ENCODE measurements at places on chromosomes 1 and 21.

GRCh38 chr1:118984722-118985639 lies 3.2 kb downstream of the TBX15 start:
- DNase-seq = no peak

DNA sequence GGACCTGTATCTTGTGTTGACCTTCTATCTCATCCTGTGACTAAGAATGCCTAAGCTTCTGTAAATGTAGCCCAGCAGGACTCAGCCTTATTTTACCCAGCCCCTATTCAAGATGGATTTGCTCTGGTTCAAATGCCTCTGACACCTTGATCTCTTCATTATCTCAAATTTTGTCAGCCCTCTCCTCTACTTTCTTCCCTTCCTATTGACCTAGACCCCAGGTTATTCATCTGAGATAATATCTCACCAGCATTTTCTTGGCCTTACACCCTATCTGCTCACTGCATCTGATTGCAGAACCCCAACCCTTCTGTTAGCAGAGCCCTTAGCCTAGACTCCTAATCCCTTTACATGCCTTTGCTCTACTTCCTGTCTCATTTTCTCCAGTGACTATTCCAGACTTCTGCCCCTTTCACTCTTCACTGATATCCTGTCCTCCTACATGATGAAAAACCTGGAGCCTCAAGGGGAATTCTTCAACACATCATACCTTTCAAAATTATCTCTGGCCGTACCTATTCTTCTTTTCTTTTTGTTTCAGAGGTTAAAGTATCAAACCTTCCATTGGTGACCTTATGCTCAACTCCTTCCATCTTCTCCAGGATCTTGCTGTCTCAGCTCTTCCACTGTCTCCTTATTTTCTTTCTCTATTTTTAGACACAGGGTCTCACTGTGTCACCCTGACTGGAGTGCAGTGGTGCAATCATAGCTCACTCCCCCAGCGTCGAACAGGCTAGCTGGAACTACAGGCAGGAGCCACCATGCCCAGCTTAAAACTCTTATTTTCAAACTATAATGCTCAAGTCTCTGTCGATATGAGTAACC lies 44.9 kb downstream of the WDR64 start:
- no peak for DNase-seq

GRCh38 chr1:30852026-30852425 lies 56.5 kb downstream of the SDC3 start:
- no peak for DNase-seq

DNA sequence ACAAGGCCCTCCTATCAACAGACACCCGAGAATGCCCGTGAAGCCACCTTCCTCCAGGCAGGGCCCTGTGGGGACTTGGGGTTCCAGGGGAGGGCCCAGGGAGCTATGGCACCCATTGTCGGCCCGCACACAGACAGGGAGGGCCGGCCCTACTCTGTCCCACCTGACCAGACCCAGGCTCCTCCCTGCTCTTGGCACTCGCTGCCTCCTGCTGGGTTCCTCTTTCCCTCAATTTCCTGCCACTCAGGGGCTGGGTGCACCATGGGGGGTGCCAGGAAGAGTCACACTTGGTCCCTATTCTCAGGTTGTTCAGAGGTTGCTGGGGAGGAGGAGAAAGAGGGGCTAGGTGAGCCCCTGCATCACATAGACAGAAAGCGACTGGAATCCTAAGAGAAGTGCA lies 8.0 kb upstream of the OXCT2 start:
- no peak for DNase-seq

GRCh38 chr1:3902111-3902511 lies 2.0 kb upstream of the C1orf174 start:
- DNase-seq = no peak

DNA sequence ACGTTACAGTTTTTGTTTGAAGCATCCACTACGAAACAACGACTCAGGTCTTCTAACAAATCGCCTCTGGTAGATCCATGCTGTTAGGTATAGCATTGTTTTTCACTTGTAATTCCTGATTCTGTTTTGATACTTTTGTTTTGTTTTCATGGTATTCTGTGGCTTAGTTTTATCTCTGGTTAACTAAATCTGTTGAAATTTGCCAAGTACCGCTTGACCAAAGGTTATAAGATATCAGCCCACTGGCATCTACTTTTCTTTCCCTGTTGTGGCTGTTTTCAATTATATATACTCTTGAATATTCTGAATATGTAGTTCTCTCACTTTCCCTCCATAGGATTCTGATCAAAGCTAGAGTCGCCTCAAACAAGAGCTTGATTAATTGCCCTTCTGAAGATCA lies 274.8 kb upstream of the C1orf105 start:
- DNase-seq = no peak

DNA sequence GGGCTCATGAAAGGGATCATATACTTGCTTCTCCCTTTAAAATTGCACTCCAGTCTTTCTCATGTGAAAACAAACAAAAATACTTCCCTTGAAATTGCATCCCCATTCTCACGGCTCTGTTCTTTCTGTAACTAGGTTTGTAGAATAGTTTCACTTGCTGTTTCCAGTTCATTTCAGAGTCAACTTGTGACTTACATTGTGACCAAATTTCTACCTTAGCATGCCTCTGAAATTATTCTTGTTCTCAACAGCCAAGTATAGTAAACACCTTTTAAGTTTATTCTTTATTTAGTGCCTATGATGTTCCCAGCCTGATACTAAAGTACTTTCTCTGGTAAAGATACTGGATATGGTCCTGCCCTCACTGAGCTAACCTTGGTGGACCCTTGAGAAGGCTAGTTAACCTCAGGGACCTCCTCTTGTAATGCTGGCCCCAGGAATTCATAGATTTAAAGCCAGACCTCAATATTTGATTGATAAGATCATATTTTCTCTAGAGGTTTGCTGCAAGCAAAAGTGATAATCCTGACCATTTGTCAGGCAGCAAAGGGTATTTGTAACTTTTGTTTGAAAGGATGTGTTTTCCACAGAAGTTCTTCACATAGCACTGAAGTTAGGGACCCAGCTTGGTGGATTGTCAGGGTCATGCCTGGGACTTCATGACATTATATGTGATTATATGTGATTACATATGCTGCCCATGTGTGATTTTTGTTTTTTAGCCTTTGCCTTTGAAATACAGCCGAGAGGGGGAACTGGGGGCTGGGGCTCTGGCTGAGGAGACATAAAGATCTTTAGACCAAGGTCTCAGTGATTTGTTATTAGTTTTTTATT lies 29.6 kb downstream of the VANGL2 start:
- no peak for DNase-seq

GRCh38 chr1:234722904-234723720 lies 113.1 kb upstream of the IRF2BP2 start:
- DNase-seq = no peak

- no peak for DNase-seq
These were observed 19.1 kb upstream of the SLC35F3 start for GRCh38 chr1:233885196-233885920.

GRCh38 chr1:9910423-9911178 lies 532 bp upstream of the CTNNBIP1 start:
- peak; percentile 83 for DNase-seq

DNA sequence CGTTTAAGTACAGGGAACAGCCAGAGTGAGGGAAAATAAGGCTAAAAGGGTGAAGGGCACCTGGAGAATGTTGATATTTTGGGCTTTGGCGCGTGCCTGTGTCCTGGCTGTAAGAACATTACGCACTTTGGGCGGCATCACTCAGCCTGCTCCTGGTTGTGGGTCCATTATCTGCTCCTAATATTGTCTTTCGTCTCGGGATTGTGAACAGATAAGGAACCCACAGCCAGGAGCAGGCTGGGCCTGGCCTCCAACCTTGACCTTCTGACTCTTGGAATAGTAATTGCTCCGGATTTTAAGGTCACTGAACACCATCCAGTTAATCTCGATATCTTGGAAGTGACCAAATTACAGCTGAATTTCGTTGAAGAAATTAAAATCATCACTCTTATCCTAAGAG lies 61.9 kb downstream of the TCP10L start:
- no peak for DNase-seq

- DNase-seq = peak; percentile 3
These were observed 27.2 kb upstream of the MAN1A2 start for GRCh38 chr1:117339866-117340700.

DNA sequence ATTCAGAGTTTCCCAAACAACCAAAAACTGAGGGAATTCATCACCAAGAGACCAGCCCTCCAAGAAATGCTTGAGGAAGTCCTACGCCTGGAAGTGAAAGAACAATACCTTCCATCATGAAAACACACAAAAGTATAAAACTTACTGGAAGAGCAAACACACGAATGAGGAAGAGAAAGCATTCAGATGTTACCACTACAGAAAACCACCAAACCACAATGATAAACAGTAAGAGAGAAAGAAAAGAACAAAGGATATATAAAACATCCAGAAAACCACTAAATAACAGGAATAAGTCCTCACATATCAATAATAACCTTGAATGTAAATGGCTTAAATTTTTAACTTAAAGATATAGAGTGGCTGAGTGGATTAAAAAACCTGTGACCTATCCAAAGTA lies 58.5 kb upstream of the BCL10 start:
- no peak for DNase-seq
